ENCODE measurements at places on chromosomes 11 and 22. TPM values are rescaled to one million over a fixed set of nuclear protein-coding genes. Genes with fewer than 3 reads are reported as not detected.

The HMOX1 gene
- total RNA-seq = not detected

The MAPK8IP2 gene
- total RNA-seq = 0.47 TPM

The MS4A2 gene
- total RNA-seq = 1.5 TPM

The SLC22A8 gene
- total RNA-seq = not detected

The DKK3 gene
- total RNA-seq = 0.38 TPM

The KBTBD4 gene
- total RNA-seq = 11.0 TPM

The BAIAP2L2 gene
- 0.13 TPM for total RNA-seq

The SLC5A12 gene
- not detected for total RNA-seq

The FEN1 gene
- total RNA-seq = 140 TPM

The H19 gene
- total RNA-seq = 10.0 TPM

The MAPK12 gene
- 68.4 TPM for total RNA-seq

- DNase-seq = peak; percentile 62
Observed at GRCh38 chr11:9347100-9347499, 32.7 kb upstream of the TMEM41B start.

GRCh38 chr11:108228251-108228650 is 5.4 kb downstream of the ATM start:
- no peak for DNase-seq

- DNase-seq = no peak
Observed at GRCh38 chr11:81647374-81647773, 1086.3 kb downstream of the FAM181B start.

DNA sequence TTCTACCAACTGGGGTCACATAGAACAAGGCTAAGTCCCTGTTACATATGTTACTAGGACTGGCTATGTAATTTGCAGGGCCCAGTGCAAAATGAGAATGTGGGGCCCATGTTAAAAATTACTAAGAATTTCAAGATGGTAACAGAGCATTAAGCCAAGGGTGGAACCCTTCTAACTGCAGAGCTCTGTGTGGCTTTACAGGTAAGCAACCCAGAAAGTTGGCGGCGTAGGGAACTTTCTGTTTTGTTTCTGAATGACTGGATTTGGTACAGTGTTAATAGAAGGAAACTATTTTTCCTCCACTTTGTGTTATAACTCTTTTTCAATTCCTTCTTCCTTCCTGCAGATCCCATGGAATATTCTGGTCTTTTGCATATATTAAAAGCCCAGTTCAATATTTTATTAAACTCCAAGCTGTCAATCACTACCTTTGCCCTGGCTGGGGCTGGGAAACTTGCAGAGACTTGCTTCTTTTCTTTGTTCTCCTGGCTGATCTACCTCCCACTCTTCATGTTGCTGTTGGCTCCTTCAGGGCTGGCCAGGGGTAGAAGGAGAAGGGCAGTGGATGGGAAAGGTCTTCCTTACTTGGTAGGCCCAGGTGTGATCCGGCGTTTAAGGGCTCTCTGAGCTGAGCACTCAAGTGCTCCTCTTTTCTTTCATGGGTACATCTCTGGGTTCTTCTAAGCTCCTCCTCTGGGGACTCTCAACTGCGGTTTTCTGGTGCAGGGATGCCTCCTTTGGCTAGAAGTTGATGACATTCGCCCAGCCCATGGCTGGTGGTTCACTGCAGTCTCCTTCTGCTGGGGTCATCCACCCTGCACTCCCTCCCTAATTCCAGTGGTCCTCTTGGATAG is 67.7 kb downstream of the SNX19 start:
- DNase-seq = no peak

DNA sequence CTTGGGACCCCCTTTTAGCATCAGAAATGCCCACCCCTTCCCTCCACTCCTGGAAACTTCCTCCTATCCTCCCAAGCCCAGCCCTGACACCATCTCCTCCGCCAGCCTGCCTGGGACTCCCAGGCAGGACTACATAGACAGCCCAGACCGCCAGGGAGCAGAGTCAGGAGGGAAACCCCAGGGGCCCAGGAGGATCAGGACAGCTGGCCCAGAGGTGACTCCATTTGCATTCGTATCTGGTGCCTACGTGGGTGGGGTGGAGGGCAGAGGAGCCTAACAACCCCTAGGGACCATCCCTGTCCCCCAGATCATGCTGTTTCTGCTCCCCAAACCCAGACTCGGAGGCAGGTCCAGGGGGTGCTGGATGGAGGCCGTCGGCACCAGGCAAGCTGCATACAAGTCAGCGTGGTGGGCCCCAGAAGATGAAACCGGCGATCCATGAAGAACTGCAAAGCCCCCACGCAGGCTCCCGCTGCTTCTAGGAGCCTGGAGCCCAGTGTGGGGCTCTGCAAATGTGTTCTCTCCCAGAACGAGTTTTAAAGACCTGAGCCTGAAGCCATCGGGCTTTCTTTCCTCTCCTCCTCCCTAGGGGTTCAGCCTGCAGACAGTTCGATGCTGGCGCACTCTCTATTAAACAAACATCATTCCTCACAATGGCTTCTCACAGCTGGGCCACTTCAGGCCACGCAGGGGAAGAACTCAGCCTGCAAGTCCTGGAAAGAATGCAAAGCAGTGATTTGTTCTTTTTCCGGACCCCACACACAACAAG is 1506.8 kb downstream of the BRD1 start:
- DNase-seq = no peak

DNA sequence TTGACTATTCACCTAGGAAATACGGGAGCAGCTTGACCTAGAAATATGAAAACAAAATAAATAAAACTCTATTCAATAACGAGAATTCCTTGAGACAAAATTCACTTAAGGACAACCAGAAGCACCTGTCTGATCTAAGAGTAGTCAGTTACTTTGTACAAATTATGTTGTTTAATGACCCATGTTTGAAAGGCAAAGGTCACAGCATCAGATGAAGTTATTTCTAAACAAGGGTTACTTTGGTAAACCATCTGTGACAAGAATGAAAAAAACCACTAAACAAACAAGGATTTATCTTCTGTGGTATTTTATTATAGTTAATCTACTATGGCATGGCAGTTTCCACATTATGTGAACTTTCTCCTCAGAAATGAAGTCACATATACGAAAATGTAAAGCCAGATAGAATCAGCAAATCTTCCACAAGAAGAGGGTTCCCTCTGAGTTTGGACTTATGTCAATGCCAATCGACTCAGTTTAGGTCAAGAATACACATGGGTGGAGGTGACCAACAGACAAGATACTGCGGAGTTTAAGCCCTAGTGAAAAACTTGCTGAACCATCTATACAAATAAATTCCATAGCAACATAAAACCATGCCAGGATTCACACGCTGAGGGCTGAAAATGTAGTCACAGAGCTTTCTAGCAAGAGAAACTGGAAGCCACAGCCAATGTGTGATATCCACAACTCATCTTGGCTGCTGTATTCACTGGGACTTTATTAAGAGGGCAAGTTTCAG is 53.4 kb downstream of the NCAPD3 start:
- no peak for DNase-seq

- DNase-seq = no peak
Observed at GRCh38 chr11:44248109-44248508, 61.8 kb downstream of the ALX4 start.

DNA sequence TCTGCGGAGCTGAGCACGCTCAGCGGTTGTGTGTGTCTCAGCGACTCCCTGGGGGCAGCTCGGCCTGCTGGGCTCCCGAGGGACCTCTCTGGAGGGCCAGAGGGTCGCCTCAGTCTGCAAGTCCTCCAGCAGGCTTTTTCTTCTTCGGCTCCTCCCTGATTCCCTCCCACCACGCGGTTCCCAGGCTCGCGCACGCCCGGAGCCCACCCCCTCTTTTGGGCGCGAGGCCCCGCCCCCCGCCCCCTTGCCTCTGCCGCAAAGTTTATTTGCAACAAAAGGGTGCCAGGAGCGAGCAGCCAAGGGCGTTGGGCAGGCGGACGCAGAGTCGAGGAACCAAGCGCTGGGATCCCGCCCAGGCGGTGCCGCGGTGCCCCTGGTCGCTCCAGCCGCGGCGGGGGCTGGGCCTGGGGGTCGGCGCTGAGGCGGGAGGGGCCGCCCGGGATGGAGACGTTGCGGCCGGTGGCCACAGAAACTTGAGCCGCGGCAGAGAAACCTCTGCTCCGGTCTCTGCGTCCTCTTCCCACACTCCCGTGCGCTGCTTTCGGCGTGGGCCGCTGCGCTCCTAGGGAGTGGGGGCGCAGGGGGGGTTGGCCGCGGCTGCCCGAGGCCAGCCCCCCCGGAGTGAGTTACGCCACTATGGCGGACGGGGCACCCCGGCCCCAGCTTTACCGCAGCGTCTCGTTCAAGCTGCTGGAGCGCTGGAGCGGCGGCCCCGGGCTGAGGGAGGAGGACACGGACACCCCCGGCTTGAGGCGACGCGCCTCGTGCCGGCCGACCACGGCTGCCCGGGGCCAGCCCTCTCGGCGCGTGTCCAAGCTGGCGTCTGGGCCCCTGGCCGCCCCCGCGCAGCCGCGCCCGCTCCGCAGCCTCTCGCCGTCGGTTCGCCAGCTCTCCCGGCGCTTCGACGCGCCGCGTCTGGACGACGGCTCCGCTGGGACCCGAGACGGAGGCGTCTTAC is at the start of gene ARHGEF17:
Gene ARHGEF17, plus strand, starts transcription at position 274 of the 958 bp plus-strand sequence. Its CDS starts 363 bp downstream, at position 637.
- DNase-seq = peak; percentile 72

DNA sequence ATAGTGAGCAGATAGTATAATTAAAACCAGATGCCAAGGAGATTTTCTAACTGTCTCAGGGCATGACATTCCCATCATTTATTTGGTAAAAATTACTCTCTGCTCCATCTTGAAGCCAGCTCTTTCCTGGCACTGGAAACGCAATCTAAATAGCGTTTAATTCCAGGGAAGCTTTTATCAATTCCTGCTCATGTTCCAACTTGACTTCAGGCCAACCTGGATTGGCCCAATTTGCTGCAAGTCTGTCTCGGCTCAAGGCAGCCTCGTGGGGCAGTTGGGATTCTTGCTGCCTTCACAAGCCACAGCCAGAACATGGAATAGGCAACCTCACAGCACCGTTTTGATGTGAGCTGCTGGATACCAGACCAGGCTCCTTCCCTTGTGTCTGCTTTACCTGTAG is 1255.9 kb downstream of the TBC1D22A start:
- no peak for DNase-seq

DNA sequence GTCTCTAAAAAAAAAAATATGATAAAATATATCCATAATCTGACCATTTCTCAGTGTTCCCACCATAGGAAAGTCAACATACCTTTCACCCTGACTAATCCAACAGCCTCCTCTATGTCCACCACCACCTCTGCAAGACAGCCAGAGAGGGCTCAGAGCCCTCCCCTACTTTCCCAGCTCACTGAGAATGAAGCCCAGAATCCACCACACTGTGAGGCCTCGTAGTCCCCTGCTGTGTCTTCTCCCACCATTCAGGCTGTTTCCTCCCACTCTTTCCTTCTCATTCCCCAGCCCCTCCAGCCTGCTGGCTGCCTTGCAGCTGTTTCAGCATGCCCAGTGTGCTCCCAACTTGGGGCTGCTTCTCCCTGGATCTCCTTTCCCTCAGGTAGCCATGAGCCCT is 27.0 kb downstream of the SGSM3 start:
- no peak for DNase-seq

DNA sequence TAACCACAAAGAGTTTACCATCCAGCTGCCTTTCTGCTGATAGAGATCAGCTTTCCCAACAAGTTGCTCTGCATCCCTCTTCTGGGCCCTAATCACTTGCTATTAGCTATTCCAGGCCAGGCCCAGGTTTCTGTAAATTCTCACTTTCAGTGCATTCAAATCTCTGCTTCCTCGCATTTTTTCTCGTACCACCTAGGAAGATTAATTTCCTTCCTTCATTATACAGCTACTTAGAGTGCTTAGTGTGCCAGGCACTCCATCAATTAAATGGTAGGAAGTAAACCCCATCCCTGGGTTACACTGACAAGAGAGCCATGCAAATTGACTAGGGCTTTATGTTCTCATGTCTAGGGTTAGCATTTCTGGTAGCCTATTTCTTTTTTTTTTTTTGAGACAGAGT is 9.7 kb downstream of the SIAE start:
- no peak for DNase-seq

DNA sequence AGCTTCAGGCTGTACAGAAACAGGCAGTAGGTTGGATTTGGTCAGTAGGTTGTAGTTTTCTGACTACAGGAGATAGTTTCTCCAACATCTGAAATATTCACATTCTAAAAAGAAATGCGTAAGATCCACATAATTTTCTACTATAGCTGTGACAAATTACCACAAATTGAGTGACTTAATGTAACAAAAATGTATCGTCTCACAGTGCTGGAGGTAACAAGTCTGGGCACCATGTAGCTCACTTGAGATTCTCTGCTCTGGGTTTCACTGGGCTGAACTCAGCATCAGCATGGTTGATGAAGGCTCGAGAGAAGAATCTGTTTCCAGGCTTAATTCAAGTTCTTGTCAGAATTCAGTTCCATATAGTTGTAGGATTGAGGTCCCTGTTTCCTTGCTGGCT is 350.9 kb upstream of the CCDC179 start:
- DNase-seq = no peak
